Non-pigmented ciliary epithelial cell (primary cell): ENCODE measurements at places on chromosomes 1 and 21.

- no peak for DNase-seq
These were observed 37.3 kb upstream of the MORC3 start for GRCh38 chr21:36282568-36283230.

GRCh38 chr1:29410476-29410875 lies 174.2 kb downstream of the PTPRU start:
- no peak for DNase-seq

DNA sequence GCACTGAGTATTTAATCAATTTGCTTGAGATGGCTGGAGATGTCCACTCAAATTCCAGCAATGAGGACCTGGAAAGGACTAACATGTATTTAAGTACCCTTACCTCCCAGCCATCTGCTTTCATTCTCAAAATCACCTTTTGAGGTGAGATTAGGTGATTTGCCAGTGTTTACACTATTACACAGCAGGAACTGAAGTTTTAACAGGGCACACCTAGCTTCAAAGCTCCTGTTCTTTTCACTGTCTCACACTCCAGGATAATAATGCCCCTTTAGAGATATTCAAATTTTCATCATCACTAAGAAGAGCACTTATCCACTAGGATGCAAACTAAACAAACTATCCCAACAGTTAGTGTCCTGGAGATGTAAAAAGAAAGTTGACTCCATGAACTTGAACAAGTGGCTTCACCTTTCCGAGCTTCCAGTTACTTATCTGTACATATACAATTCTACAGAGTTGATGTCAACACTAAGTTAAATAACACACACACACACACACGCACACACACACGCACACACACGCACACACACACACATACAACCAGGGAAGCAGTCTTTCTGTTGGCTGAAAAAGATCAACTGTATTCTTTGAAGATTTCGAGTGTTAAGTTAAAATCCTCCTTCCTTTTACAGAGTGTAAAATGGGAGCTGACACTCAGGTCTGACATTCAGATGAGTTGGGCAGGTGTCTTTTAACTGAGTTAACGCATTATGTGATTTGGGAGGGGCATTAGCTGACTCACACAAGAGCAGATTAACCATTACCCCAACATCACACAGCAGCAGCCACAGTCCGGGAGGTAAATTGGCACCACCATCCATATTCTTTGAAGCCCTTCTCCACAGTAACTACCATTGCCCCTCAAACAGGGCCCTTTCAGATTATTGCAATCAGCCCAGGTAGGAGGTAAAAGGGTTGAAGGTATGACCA lies 15.5 kb upstream of the JAK1 start:
- no peak for DNase-seq

- no peak for DNase-seq
These were observed 9.8 kb downstream of the KCNN3 start for GRCh38 chr1:154860156-154860870.

DNA sequence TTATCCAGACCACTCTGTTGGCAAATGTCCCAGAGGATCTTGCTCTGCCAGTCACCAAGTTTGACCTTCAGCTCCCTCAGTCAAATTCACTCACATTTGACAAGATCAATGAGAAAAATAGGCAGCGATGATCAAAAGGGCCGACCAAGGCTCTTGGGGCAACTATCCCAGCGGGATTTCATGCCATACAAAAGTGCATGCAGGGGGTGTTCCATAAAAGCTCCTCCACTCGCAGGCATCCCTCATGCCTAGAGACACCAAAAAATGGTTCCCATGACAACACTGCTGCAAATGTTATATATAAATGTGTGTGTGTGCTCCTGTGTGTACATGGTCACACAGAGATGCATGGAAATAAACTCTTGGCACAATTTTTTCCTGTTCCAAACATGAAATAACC lies 16.2 kb upstream of the EIF4G3 start:
- DNase-seq = no peak

DNA sequence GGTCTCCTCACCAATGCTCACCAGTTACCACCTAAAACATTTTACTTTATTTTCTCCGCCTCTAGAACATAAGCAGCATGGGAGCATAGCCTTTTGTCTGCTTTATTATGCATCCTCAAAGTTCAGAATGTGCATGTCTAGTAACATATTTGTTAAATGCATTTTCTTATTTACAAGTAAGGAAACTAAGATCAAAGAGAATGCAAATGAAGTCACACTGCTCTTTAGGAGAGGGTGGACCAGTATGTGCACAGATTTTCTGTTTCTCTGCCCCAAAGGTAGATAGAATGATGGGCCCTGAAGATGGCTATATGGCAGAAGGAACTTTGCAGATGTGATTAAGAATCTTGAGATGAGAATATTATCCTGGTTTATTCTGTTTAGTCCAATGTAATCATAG lies 9.7 kb upstream of the WARS2 start:
- no peak for DNase-seq
